ENCODE measurements at places on chromosomes 7 and 10. TPM values are rescaled to one million over a fixed set of nuclear protein-coding genes. Genes with fewer than 3 reads are reported as not detected.

DNA sequence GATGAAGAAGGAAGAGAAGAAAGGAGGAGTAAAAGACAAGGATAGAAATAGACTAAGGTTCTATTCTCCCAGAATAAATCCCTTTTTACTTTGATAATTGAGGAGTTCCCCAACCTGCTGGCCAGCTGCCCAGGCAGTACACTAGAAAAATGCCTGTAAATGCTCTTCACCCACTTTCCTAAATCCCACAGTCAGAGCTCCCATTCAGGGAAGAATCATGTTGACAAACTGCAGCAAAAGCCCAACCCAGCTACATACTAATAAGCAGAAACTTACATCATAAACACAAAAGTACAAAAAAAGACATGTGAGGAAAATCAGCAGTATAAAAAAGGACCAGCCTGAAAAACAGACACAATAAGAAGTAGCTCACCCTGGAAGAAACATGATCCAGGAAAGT is 15.8 kb upstream of the KDM7A start:
- DNase-seq: no peak
- peaks cover 25% of the 10 kb centered on the region for H3K27me3 ChIP-seq
- H3K27ac ChIP-seq: no peak overlapping the region
- no peaks in the 10 kb centered on the region for H3K4me1 ChIP-seq
- H3K4me3 ChIP-seq: no peak overlapping the region

DNA sequence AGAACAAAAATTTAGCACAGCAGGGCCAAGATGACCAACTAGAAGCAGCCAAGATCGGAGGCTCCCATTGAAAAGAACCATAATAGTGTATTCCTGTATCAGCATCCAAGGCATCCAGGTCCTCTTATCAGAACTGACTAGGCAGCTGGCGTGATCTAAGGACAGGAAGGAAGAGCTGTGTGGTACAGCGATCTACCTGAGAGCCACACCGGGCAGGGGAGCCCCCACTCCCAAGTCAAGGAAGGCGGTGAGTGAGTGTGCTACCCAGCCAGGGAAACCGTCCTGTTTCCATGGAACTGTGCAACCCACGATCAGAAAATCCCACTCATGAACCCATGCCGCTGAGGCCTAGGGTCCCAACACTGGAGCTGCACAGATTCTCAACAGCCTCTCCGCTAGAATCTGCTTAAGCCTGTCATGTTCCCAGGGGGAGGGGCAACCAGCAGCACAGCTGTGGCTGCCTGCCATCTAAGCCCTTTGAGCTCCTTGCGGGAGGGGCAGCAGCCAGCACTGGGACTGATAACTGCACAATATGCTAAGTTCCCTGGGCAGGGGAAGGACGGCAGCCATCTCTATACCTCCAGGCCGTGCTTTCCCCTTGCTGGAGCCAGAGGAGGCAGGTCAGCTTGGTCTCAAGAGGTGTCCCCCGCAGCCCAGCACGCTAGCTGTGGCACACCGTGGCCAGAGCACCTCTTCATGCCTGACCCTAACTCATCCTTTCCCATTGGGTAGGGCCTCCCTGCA is 213.0 kb upstream of the SMIM30 start:
- H3K36me3 ChIP-seq: no peaks in the 10 kb centered on the region
- no peak overlapping the region for H3K4me3 ChIP-seq
- peak; percentile 9 for DNase-seq
- H3K27me3 ChIP-seq: no peaks in the 10 kb centered on the region
- no peak overlapping the region for H3K27ac ChIP-seq

DNA sequence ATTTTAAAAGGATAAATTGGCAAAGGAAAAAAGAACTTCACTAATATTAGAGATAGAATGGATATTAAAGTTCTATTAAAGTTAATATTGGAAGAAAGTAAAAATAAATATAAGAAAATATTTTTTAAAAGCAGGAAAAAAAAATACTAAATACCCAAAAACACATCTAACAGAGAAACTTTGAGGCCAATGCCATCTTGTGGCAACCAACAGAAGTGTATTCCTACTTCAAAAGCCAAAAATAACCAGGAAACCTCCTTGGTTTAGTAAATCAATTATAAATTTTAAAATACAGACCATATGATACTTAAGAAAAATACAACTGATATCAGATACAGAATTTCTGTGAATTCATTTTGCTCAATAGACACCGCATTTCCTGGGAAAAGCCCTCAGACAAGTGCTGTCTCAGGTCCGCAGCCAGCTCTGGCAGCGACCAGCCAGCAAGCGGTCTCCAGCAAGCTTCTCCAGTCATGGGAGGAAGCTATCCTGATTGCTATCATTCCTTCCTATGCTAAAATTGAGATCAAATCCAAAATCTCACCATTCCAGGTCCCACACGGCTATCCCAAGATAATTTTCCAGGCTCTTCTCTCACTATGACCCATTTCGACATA is 65.3 kb downstream of the LMBR1 start:
- DNase-seq: no peak
- H3K36me3 ChIP-seq: no peaks in the 10 kb centered on the region
- no peaks in the 10 kb centered on the region for H3K4me1 ChIP-seq

- H3K4me1 ChIP-seq: peaks cover 8% of the 10 kb centered on the region
- DNase-seq: no peak
- no peak overlapping the region for H3K27ac ChIP-seq
- H3K27me3 ChIP-seq: no peaks in the 10 kb centered on the region
- peaks cover 5% of the 10 kb centered on the region for H3K36me3 ChIP-seq
These were observed 710.1 kb downstream of the PARD3 start for GRCh38 chr10:34104829-34105572.

- H3K36me3 ChIP-seq: peaks cover 30% of the 10 kb centered on the region
- peaks cover 5% of the 10 kb centered on the region for H3K27me3 ChIP-seq
- H3K27ac ChIP-seq: no peak overlapping the region
- DNase-seq: no peak
- H3K4me3 ChIP-seq: peak overlapping the region; percentile 62
These were observed 53.7 kb downstream of the ZRANB1 start for GRCh38 chr10:124995605-124996004.

GRCh38 chr7:37052705-37053104 is 328.4 kb upstream of the AOAH start:
- H3K4me1 ChIP-seq: peaks cover 20% of the 10 kb centered on the region
- no peak overlapping the region for H3K4me3 ChIP-seq
- no peaks in the 10 kb centered on the region for H3K36me3 ChIP-seq
- H3K27me3 ChIP-seq: no peaks in the 10 kb centered on the region
- H3K27ac ChIP-seq: no peak overlapping the region

DNA sequence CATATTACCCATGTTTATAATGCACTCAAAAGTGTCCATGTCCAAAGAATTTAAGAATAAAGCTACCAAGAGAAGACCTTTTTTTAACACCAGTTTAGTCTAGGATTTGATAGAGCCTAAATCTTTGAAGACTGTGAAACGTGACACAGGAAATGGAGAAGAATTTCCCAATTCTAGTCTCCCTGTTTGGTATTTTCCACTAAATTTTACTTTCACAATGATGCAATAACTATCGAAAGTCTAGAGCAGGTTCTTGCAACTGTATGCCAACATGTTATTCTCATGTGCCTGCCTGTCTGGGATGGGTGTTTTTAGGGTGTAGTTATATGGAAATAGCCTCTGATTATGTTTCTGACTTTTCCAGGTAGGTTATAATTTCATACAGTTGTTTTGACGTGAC is 6.9 kb upstream of the MXI1 start:
- no peak overlapping the region for H3K4me3 ChIP-seq
- H3K27me3 ChIP-seq: peaks cover 5% of the 10 kb centered on the region
- no peak overlapping the region for H3K27ac ChIP-seq
- no peaks in the 10 kb centered on the region for H3K4me1 ChIP-seq

DNA sequence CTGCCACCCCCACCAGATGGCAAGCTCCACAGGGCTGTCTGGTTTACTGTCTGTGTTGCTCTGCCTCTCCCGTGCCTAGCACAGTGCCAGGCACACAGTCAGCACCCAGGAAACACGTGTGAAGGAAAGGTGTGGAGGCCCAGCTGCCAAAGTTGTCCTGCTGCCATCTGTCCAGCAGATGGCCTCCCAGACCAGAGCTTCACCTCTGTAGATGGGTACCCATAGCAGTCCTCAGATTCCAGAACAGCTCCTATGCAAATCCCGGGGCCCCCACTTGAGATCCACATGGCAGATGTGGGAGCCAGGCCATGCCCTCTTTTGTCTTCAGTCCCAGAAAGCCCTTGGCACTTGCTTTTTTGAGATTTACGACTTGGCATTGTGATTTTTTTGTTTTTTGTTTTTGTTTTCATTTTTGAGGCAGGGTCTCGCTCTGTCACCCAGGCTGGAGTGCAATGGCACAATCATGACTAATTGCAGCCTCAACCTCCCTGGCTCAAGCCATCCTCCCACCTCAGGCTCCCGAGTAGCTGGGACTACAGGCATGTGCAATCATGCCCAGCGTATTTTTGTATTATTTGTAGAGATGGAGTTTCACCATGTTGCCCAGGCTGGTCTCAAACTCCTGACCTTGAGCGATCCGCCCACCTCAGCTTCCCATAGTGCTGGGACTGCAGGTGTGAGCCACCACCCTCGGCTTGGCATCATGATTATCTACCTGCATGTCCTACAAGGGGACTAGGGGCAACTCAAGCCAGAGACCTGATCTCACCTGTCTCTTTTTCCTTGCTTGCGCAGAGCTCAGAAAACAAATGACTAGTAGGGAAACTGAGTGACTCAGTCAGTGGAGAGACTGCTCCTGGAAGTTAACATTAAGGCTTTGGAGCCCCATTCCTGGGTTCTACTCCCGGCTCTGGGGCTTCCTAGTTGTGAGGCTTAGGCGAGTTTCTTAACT is 16.9 kb upstream of the PALD1 start:
- peak overlapping the region; percentile 21 for H3K4me3 ChIP-seq
- H3K27ac ChIP-seq: no peak overlapping the region
- H3K4me1 ChIP-seq: peaks cover 26% of the 10 kb centered on the region
- no peaks in the 10 kb centered on the region for H3K36me3 ChIP-seq

GRCh38 chr7:148958061-148958460 is 70.2 kb downstream of the PDIA4 start:
- DNase-seq: no peak
- peaks cover 8% of the 10 kb centered on the region for H3K4me1 ChIP-seq
- H3K27ac ChIP-seq: no peak overlapping the region
- H3K27me3 ChIP-seq: no peaks in the 10 kb centered on the region

DNA sequence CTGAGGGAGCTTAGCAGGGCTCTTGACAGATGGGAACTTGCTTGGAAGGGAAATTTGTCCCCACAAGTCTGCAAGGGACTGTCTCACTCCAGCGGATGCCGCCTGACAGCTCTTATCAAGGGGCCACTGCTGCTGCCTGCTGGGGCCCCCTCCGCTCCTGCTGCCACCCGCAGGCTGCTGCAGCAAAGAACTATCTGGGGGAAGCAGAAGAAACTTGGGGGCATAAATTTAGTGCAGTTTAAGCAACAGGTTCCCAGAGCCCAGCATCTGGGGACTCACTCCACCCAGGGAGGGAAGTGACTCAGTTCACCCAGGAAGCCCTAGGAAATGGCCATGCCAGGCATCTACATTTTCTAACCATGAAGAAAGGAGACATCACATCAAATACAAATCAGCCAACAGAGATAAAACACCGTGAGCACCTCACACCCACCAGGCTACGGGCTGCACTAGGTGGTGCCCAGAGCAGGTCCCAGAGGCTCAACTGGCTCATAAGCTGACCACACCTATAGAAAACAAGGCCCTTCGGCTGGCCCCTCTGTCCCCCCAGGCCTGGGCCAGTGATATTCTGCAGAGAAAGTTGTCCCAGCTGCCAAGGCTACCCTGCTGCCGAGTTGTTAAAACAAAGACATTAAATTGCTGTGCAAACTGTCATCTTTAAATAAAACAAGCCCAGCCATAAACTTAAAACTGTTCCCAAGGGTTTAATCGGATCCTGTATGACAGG is 3.7 kb downstream of the RGS10 start:
- H3K36me3 ChIP-seq: no peaks in the 10 kb centered on the region
- peak overlapping the region; percentile 16 for H3K4me3 ChIP-seq
- DNase-seq: no peak
- H3K4me1 ChIP-seq: peaks cover 35% of the 10 kb centered on the region
- peaks cover 41% of the 10 kb centered on the region for H3K27me3 ChIP-seq

GRCh38 chr10:30709229-30709628 is 79.7 kb upstream of the LYZL2 start:
- DNase-seq: no peak
- H3K4me1 ChIP-seq: peaks cover 16% of the 10 kb centered on the region
- no peak overlapping the region for H3K4me3 ChIP-seq
- H3K36me3 ChIP-seq: peaks cover 4% of the 10 kb centered on the region

The SDHAF3 gene
- total RNA-seq: 27.3 TPM

All from neural crest cell (in vitro differentiated cells).